ENCODE measurements at places on chromosomes 4 and X.

GRCh38 chr4:55338486-55338885 lies 7.6 kb upstream of the SRD5A3 start:
- no peak for DNase-seq

DNA sequence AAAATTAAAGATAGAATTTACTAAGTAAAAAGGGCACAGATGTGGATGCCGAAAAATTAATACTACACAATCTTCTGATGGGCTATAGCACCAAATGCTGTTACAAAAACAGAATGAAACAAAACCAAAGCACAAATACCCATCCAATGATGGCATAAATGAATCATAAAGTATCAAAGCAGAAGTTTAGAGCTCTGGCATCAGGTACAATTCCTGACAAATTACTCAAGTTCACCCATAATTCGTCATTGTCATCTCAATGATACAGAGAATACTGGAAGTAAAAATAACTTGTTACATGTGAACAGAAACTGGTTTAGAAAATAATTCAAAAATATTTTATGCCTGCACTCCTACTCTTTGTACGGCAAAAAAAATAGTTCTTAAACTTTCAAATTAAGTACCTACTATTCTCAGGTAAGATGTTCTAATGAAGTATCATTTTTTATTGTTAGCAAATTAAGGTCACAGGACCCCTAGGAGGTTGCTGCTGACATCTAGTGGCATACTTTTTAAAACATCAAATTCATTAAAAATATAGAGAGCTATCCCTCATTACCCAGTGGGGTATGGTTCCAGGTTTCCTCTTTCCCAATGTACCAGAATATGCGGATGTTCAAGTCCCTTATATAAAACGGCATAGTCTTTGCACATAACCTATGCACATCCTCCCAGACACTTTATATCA lies 126.1 kb downstream of the INPP4B start:
- DNase-seq, result no peak

GRCh38 chr4:1170156-1170975 lies 2.0 kb downstream of the SPON2 start:
- DNase-seq, result no peak

GRCh38 chrX:12770440-12770839 lies 20.8 kb upstream of the PRPS2 start:
- DNase-seq, result no peak

DNA sequence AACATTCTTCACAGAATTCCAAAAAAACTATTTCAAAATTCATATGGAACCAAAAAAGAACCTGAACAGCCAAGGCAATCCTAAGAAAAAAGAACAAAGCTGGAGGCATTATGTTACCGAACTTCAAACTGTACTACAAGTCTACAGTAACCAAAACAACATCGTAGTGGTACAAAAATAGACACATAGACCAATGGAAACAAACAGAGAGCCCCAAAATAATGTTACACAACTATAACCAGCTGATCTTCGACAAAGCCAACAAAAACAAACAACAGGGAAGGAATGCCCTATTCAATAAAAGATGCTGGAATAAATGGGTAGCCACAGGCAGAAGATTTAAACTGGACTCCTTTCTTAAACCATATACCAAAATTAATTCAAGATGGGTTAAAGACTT lies 1189.6 kb downstream of the PCDH18 start:
- DNase-seq, result no peak

DNA sequence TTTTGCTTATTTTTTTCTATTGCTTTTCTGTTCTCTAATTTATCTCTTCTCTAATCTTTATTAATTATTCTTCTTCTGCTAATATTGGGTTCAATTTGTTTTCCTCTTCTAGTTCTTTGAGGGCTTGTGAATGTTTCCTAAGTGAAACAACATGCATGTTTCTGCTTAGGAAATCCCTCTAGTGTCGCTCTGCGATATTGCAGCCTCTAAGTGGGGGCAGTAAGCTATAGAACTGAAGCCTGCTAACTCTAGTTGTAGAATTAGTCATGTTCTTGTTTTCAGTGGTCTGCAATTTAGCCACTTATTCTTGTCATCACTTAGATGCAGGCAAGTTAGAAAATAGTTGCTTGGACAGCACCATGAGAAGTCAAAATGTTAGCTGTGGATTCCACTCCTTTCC lies 222.6 kb downstream of the SPIN4 start:
- DNase-seq, result no peak

DNA sequence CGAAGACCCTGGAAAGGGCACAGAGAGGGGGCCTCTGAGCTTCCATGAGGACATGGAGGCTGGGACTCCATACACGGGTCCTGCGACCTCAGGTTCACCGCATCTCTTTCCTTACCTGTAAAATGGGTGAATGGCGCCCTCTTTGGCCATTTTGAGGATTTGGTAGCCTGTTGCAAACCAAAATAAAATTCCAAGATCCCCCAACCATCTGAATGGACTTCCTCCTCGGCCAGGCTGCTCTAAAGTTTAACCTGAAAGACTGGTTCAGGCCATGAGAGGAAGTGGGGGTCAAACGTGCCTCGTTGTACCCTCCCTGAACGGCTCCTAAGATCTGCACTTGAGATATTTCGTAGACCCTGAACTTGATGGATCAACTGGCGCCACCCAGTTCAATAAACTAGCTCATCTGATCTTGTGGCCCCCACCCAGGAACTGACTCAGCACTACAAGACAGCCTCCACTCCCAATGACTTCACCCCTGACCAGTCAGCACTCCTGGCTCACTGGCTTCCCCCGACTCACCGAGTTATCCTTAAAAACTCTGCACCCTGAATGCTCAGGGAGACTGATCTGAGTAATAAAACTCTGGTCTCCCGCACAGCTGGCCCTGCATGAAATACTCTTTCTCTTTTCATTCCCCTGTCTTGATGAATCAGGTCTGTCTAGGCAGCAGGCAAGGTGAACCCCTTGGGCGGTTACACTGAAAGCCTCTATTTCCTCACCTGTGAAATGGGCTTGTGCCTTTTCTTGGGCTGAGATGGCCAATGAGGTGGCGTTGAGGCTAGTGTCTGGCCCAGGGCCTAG lies 32.9 kb upstream of the GPR78 start:
- no peak for DNase-seq

DNA sequence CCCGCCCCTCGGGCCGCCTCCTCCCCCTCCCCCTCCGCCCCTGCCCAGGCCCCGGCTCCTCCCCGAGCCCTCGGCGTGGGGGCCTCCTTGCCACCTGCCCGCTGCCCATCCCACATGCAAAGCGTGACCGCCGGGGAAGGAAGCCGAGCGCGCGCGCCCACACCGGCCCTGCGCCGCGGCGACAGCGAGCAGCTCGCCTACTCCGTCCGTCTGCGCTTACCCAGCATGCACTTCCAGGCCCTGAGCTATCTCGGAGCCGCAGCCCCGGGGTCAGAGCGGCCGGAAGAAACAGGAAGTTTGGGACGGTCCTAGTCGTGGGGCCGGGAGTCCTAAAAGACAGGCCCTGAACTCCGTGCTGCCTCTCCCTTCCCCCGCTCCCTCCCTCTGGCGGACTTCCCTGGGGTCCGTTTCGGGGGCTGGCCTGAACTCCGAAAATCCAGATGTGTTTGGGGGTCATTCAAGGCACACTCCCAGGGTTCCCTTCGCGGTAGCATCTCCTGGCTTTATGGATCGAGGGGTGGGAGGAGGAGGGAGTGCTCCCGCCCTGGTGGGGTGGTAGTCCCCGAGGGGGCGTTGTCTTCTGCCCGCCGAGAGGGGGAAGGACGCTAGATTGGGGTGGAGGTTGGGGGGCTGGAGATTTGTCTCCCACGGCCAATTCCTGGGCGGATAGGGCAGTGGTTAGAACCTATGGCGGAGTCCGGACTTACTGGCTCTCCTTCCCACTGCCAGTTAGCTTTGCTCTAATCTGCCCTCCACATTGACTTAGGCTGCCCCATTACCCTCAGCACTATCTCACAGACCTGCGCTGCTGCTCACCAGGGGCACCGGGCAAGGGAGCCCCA lies 25.0 kb upstream of the BCORL1 start:
- no peak for DNase-seq

DNA sequence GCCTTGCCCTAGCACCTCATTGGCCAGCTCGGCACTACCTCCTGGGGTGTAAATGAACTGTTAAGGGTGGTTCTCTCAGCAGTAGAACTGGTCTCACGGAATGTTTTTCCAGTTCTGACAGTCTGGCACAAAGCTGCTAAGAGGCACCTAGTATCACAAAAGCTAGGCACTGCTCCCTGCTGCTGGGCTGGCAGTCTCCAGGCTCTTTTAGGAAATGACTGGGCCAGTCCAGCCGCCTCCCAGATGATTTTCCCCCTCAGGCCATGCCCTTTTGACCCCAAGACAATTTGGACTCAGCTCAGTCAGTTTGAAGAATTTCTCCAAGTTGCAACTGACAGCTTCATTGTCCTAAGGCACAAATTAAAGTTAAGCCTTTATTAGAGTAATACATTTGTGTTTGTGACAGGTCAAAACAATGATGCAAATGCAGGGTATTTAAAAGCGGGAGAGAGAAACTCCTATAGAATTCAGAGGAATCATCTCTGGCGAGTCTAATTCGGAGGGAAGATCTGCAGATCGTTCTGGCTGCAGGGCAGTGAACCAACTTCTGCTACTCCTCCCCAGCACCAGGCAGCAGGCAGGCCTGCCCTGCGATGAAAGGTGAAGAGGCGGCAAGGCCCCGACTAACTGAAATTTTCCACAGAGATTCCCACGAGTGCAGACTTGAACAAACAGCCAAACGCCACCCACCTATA lies 7.9 kb downstream of the FRMD7 start:
- DNase-seq, result no peak

GRCh38 chrX:1327651-1328304 lies 8.8 kb upstream of the IL3RA start:
- DNase-seq, result no peak

GRCh38 chrX:117990438-117990837 lies 126.2 kb downstream of the KLHL13 start:
- no peak for DNase-seq

- DNase-seq, result no peak
Observed at GRCh38 chrX:85928606-85929005, 118.8 kb downstream of the CHM start.

- no peak for DNase-seq
Observed at GRCh38 chrX:36199928-36200327, 280.4 kb downstream of the CFAP47 start.

GRCh38 chrX:129836827-129837226 lies 6.9 kb downstream of the ZDHHC9 start:
- DNase-seq, result no peak

DNA sequence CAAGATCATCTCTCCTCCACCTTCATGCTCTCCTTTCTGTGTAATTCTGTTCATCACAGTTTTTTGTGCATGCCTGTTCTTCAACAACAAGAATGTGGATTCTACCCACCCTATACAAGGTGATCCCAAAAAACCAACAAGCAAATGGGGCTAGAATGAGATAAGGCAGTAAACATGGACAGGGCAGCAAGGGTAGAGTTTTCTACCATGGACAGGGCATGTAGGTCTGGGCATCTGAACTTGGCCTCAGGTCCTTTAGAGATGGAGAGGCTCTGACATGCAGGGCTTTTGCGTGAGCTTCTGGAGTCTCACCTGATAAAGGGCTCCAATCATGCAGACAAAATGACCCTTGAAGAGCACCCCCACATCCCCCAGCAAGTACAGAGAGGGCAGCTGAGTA lies 36.4 kb downstream of the MAP7D2 start:
- DNase-seq, result no peak

GRCh38 chr4:123623611-123624010 lies 227.0 kb downstream of the SPRY1 start:
- no peak for DNase-seq

- no peak for DNase-seq
Observed at GRCh38 chr4:41537292-41537890, 566 bp upstream of the LIMCH1 start.

- no peak for DNase-seq
Observed at GRCh38 chr4:8175686-8176085, 17.1 kb upstream of the ABLIM2 start.

GRCh38 chr4:173357939-173358338 lies 12.8 kb upstream of the SAP30 start:
- no peak for DNase-seq

- no peak for DNase-seq
Observed at GRCh38 chrX:96551322-96551872, 133.2 kb upstream of the DIAPH2 start.

- no peak for DNase-seq
Observed at GRCh38 chrX:135060697-135061096, 8.8 kb upstream of the RTL8A start.

GRCh38 chrX:135543924-135544323 lies 23.5 kb downstream of the INTS6L start:
- peak; percentile 22 for DNase-seq

DNA sequence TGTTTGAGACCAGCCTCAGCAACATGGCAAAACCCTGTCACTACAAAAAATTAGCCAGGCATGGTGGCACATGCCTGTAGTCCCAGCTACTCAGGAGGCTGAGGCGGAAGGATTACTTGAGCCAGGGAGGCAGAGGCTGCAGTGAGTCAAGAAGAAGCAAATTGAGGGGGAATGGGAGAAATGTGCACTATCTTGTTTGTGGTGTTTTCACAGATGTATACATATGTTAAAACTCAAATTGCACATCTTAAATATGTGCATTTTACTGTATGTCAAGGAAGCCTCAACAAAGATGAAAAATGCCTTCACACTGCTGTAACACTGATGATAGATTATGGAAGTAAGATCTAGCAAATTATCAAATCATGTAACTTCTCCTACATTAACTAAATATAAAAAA lies 44.3 kb downstream of the THOC2 start:
- no peak for DNase-seq

DNA sequence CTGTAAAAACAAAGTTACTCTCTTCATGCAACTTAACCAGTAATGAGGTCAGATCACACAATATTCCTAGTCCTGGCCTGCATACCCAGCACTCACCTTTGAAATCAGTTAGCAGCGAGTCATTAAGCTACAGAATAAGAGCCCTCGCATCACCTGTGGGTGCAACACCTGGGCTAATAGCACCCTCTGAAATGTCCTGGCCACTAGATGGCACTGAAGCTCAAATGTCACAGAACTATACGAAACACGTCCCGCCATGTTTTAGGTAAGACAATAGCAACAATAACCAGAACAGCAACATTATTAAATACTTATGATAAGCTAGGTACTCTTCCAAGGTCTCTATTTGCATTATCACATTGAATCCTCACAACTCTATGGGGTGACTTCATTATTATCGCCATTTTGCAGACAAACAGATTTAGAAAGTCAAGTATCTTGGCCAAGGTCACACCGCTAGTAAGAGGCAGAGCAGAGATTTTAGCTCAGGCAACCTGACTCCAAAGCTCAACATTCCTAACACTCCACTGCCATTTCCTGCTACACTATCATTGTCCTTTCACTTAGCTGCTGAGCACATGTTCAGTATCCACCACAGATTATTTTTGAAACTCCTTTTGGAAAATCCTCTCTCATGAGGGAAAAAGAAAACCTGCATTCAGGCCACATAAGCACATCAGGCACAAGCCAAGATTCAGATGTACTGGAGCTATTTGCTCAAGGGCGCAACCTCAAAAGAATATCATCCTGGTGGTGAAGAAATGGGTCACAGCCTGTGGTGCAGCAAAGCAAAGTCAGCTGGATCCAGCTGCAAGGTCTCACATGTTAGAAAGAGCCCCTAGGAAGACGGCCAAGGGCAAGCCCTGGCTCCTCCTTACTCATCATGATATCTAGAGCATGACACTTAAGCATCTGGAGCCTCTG lies 59.5 kb upstream of the KDR start:
- peak; percentile 15 for DNase-seq

All from activated naive CD4-positive, alpha-beta T cell treated with anti-CD3 and anti-CD28 coated beads, Interleukin-2, amount 50 U/mL, for 72 hours (primary cell).